ENCODE measurements at places on chromosomes 6 and 20.

GRCh38 chr6:112320561-112321318, 26.4 kb upstream of the RFPL4B start:
- DNase-seq, result peak; percentile 46

- no peak for DNase-seq
Observed at GRCh38 chr20:38831995-38832620, 26.6 kb downstream of the PPP1R16B start.

- DNase-seq, result peak; percentile 80
Observed at GRCh38 chr6:74942130-74942529, 263.7 kb downstream of the COL12A1 start.

- no peak for DNase-seq
Observed at GRCh38 chr6:143034689-143035334, 25.9 kb upstream of the AIG1 start.

GRCh38 chr6:146381486-146381885, 162.1 kb upstream of the RAB32 start:
- DNase-seq, result no peak

DNA sequence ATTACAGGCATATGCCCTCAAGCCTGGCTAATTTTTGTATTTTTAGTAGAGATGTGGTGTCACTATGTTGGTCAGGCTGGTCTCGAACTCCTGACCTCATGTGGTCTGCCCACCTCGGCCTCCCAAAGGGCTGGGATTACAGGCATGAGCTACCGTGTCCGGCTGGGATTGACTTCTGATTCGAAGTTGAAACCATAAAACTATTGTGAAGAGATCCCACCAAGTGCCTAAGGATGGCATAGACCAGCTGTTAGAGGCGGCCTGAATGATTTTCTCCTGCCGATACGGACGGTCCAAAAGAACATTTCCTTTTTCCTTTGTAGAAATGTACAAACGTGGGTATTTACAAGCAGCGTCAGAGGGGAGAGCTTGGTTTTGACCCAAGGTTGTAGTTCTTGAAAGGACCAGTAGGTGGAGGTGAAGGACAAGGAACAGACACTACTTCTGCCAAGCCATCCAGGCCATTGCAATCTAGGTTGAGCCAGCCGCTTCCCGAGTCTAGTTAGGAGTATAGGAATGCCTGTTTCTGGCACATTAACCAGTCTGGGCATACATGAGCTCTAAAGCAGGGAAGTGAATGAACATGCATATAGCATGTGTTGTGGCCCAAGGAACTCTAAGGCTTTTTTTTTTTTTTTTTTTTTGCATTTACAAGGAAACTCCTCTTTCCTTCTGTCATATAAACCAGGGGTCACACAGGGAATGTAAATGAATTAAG, 29.0 kb downstream of the MOCS3 start:
- peak; percentile 85 for DNase-seq

DNA sequence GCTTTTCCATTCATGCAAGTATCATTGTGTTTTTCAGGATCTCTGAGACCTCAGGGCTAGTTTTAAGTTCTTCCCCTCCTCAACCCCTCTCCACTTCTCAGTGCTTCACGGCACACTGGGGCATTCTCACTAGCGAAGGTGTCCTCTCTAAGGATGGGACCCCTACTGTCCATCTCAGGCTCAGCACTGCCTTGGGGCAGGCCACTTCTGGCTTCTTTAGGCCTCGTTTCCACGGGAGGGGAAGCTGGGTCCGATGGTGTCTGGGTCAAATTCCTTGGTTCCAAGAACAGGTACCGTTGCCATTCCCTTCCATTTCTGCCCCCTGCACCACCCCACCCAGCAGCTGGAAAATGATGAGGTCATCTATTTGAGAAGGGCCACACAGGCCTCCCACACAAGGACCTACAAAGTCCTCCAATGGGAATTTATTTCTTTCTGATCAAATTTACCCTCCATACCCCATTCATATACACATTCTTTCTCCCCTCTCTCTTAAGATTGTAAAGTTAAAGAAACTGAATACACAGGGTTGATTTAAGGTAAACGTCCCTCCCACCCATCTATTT, 17.2 kb downstream of the GNAS start:
- no peak for DNase-seq

DNA sequence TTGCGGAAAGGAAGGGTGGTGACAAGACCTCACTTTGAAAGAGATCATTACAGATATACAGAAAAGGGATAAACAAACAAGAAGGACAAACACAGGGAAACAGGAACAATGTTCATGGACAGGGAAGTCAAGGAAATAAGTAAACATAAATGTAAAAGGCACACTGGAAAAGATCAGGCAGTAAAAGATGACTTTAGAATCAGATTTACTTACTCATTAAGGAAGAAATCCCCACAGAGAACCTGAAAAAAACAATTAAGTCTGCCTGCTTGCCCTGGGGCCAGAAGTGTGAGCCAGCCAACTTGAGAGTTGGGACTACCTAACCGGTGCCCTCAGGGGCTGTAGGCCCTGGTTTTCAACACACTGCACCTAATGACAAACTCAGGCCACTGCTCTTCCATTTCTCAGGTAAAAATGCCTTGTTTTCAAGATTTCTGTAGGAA, 1.7 kb downstream of the APMAP start:
- DNase-seq, result no peak

- DNase-seq, result no peak
Observed at GRCh38 chr20:51886341-51886740, 84.0 kb upstream of the SALL4 start.

- DNase-seq, result no peak
Observed at GRCh38 chr6:12714022-12714421, 2.5 kb upstream of the PHACTR1 start.

- DNase-seq, result peak; percentile 81
Observed at GRCh38 chr6:54291146-54291545, 17.1 kb upstream of the TINAG start.

- peak; percentile 29 for DNase-seq
Observed at GRCh38 chr6:85479208-85479607, 29.3 kb downstream of the NT5E start.

- DNase-seq, result peak; percentile 60
Observed at GRCh38 chr20:61166324-61166723, 85.7 kb upstream of the CDH4 start.

GRCh38 chr6:155079985-155080452, 84.9 kb downstream of the TIAM2 start:
- DNase-seq, result no peak

All from fibroblast of skin of right biceps (primary cell).